ENCODE measurements at places on chromosomes 2 and 18.

DNA sequence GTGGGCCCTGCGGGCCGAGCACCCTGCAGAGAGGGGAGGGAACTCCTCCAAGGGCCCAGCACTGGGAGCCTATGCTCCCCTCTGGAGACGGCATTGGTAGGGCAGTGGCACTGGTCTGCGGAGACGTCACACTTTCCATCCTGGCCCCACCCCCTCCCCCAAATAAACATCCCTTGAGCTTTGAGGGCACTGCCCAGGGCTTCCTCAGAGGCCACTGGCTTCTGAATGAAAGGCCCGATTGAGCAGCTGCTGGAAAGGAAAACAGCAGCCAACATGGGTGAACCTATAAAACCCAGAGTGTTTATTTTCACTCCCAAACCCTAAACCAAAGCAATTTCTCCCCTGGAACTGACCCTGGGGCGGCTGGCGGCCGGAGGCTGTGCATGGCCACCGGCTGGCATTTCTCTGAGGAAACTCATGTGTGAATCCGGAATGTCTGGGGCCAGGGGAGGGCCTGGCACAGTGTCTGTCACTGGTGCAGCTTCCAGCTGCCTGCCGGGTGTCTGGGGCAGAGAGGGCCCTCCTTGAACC, 138.9 kb downstream of the DYSF start:
- DNase-seq, result no peak

DNA sequence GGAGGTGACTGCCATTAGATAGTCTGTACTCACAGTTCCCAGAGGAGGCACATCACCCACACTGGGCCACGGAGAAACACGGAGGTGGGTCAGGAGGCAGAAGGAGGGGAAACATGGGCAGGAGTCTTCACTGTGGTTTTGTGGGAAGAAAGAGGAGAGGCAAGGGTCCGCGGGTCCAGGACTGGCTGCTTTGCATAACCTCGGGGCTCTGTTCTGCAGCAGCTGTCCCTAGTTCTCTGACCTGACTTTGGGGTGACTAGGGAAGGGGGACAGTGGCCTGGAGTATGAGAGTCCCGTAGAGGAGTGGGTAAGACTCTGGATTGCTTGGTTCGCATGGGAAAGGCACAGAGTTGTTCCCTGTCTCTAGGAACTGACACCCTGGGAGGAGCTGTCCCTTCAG, 238.3 kb upstream of the RAB6C start:
- no peak for DNase-seq

GRCh38 chr18:10537765-10538164, 11.9 kb downstream of the NAPG start:
- no peak for DNase-seq

DNA sequence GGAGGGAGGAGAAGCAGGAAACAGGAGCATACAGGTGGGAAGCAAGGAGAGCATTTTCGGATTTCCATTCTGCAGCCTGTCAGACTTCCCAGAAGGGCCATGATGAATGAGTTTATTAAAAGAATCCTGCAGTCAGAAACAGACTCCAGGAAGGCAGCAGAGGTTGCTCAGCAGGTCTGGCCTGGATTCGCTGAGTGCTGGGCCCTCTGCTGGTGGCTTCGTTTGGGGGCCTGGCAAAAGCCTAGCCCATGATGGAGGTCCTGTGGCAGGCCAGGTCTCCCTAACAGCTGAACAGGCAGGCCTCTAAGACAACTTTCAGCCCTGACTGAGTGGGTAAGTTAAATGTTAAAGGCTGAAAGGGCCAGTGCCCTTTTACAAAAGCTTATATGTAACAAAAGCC, 108.2 kb upstream of the CAPN13 start:
- no peak for DNase-seq

- no peak for DNase-seq
Observed at GRCh38 chr2:65647249-65647842, 214.9 kb upstream of the SPRED2 start.

- no peak for DNase-seq
Observed at GRCh38 chr2:128306081-128306930, 12.4 kb downstream of the HS6ST1 start.

- peak; percentile 73 for DNase-seq
Observed at GRCh38 chr2:7725171-7725849, 808.1 kb downstream of the RNF144A start.

DNA sequence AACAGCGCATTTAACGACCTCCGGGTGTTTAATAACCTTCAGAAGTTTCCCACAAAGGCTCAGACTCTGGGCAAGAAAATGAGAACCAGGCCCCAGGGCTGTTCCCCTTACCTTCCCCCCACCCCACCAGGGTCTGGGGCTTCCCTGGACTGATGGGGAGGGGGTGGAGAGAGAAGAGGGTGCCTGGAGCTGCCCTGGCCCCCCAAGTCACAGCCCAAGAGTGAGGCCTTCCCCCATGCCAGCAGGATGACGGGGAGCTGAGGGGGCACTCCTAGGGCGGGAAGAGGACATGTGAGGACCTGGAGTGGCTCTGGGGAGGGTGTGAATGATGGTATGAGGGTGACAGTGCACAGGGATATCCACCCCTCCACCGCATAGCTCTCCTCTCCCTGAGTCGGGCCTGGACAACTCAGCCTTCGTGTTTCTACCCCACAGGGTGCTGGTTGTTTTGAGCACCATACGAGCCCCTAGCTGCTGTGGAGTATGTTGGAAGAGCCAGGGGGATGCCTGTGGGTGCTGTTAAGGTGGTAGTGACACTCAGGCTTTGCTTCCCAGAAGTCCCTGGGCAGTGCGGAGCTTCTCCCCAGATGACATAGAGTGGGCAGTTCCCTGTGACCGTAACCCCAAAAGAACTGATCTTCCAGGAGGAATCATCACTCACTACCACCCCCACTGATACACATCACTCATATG, 3.9 kb downstream of the PKDCC start:
- no peak for DNase-seq

DNA sequence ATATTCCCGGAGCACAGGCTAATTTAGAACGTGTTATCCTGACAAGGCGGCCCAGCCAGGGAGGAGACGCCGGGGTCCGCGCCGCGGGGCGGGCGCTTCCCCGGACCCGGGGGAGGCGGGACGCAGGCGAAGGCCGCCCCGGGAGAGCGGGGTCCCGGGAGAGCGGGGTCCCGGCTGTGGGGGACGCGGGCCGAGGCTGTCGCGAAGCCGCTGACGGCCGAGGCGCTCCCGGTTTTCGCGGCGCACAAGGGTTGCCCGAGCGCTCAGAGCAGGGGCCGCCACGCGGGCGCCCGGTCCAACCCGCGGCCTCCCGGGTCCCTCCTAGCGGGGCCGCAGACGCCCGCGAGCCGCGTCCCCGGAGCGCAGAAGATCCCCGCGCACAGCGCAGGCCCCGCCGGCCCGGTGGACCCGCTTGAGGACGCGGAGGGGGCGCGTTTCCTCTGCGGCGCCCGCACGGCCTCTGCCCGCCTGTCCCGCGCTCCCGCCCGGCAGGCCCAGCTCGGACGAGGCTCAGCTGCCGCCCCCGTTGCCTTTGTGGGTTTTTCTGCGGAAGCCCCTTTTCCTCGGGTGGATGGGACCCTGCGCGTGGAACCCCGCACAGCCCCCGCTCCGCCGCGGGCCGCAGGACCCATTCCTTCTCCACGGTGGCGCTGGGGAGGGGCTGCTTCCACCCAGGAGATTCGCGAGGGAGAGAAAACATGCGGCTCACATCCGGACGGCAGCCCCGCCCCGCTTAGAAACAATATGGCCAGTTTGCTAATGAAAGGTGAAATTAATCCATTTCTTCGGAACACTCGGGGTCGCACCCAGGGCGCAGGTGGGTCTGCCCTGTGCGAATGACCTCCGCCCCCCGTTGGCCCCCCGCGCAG, 9.6 kb upstream of the KCNG2 start:
- no peak for DNase-seq

- DNase-seq, result no peak
Observed at GRCh38 chr2:108583903-108584520, 49.7 kb downstream of the LIMS1 start.

- no peak for DNase-seq
Observed at GRCh38 chr2:146651361-146651760, 1193.5 kb upstream of the ACVR2A start.

DNA sequence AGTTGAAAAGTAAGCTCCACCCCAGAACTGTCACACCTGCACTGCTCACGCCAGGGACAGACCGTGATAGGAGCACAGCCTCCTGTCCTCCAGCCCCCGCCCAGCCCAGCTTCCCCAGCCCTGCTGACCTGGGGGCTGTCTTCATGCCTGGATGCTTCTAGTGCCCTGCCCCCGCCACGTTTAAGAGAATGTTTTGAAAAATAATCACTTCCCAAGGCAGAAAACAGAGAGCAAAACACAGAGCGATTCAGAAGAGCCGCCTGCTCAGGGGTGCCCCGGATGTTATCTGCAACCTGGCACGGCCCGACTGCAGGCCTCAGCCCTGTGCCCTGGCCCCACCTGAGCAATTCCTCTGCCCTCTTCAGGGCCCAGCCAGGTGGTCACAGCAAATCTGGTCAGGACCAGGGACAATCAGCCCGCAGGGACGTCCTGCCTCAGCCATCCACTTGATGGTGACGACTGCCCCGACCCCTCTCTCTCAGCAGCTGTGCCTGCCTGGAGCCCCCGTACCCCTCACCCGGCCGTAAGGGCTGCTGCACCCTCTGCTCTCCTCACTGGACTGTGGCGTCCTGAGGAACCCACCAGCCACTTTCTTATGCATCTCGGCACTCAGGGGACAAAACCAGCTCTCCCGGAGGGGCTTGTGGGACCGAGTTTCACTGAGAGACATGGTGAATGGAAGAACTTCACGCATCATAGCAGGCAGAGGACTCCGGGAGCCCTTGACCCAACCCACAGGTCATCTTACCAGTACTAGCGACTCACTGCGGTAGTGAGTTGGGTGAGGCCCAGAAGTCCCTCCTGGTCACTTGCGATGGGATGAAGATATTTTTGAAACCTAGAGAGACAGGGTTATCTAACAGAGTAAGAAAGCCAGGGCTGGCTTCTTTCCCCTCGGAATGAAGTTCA, 30.2 kb downstream of the ADI1 start:
- DNase-seq, result no peak

- DNase-seq, result no peak
Observed at GRCh38 chr18:6874315-6874714, 144.8 kb downstream of the ARHGAP28 start.

DNA sequence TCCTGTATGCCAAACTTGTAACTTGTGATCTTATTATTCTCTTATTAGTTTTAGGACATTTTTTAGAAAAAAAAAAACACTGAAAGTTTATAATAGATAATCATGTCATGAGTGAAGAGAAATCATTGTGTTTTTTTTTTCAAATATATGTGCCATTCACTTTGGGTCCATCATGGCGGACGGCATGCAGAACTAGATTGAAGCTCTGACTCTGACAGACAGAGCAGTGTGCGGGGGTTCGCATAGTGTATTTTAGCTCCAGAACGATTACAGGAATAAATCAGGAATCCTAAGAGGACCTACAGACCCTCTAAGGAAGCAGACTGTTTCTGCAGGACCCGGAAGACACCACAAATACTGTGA, 484.4 kb upstream of the REG3G start:
- DNase-seq, result no peak

DNA sequence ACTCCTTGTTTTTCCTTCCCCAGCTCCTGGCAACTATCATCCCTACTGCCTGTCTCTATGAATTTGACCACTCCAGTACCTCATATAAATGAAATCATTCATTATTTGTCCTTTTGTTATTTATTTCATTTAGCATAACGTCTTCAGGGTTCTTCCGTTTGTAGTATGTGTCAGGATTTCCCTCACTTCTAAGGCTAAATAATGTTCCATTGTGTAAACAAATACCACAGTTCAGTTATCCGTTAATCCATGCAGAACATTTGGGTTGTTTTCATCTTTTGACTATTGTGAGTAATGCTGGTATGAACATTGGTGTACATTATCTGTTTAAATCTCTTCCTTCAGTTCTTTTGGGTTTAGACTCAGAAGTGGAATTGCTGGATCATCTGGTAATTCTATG, 18.8 kb downstream of the DYNC2LI1 start:
- DNase-seq, result peak; percentile 12

- DNase-seq, result no peak
Observed at GRCh38 chr2:19250906-19251305, 107.5 kb downstream of the OSR1 start.

DNA sequence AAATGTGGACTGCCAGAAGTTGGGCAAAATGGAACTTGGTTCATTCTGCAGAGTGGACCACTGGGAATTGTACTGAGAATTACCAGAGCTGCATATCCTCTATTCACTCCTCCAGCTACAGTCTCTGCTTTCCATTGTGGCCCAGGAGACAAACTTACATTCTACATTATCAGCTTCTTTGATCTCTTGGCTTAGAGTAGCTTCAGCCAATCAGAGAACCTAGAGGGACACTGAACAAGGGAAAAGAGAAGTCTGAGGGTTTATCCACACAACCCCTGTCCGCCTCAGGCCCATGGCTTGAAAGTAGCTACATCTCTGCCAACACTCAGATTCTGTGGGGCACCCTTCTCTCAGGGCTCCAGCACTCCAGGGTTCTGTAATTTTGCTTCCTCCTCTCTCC, 251.1 kb downstream of the TRIB2 start:
- DNase-seq, result no peak

DNA sequence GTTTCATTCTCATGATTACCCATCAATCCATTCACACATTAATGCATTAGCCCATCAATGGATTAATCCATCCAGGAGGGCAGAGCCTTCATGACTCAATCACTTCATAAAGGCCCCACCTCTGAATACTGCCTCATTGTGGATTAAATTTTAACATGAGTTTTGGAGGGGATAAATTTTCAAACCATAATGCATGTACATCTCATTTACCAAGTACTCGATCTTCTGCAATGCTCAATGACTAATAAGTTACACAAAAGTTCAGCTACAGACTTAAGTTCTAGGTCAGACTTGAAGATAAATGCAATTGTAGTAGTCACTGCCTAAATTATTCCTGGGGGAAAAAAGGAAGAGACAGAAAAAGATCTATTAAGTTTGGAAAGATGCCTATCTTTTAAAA, 120.0 kb upstream of the OSR1 start:
- no peak for DNase-seq

DNA sequence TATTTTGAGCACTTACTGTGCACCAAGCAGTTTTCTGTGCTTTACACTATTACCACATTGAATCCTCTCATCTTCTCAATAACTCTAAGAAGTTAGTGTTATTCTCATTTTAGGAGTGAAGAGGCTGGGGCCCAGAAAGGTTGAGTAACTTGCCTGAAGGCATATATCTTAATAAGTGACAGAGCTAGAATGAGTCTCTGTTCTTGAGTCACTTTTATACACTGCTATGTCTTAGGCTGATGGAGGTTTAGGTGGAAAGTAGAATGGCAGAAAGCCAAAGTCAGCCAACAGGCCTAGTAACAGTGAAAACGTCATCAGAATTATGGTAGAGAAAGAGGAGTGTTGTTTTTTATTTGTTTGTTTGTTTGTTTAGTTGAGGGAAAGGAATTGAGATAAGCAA, 27.9 kb upstream of the RPE start:
- no peak for DNase-seq

- DNase-seq, result no peak
Observed at GRCh38 chr2:96353032-96353561, 17.5 kb downstream of the NCAPH start.

All from GM12878 (cell line).